ENCODE measurements at places on chromosomes 2 and 18. TPM values are rescaled to one million over a fixed set of nuclear protein-coding genes. Genes with fewer than 3 reads are reported as not detected.

- no peak for DNase-seq
Measured at GRCh38 chr18:32443706-32444215, 26.9 kb downstream of the GAREM1 start.

- no peak for DNase-seq
Measured at GRCh38 chr2:43408407-43409160, 182.2 kb upstream of the ZFP36L2 start.

- no peak for DNase-seq
Measured at GRCh38 chr2:240787521-240788472, 32.2 kb downstream of the KIF1A start.

- DNase-seq, result no peak
Measured at GRCh38 chr2:55916473-55917049, 7.0 kb downstream of the EFEMP1 start.

DNA sequence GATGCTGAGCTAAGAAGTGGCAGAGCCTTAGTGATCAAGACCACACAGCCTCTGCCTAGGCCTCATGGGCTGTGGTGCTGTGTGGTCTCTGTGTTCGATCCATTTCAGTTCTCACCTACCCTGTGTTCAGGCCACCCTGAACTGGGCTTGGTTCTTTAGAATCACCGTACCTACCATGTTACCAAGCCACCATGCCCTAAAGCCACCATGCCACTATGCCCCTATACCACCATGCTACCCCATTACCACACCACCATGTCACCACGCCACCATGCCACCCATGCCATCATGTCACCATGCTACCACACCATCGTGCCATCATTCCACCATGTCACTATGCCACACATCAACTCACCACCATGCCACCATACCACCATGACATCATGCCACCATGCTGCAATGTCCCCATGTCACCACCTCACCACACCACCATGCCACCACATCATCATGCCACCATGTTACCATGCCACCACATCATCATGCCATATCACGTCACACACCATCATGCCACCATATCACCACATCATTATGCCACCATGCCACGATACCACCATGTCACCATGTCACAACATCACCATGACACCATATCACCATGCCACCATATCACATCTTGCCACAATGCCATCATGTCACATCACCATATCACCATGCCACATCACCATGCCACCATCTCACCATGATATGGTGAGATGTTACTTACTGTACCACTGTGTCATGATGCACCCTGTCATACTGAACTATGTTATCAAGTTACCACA is 191.0 kb upstream of the ARL4C start:
- DNase-seq, result no peak

DNA sequence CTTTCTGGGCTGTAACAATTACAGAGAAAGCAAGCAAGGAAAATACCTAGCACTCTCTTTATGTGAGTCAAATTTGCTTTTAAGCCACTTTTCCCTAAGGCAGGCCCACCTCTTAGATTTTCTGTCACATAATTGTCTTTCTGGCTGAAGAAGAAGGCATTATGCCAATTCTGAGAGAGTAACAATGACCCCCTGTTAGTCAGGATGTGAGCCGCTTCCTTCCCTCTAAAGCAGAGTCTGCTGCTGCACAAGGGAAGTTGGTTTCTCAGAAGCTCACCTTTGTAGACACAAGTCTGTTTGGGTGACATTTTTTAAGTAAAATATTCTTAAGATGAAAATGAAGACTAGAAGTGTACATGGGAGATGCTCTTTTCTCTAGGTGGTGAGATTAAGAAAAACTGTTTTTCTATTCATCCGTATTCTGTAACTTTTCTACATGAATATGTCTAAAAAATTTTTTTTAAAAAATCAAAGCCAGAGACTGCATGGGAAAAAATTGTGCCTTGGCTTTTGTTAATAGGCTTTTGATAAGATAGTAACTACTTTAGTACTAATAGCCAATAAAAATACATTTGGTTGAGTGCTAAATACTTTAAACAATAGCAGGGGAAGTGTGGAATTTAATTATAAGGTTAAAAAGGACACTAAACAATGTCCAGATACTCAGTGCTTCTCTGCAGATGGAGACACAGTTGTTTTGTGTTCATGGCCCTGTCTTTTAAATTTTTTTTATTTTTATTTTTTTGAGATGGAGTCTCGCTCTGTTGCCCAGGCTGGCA is 33.4 kb upstream of the VPS54 start:
- DNase-seq, result no peak

GRCh38 chr2:207939342-207940108 is 85.8 kb downstream of the PLEKHM3 start:
- no peak for DNase-seq

UGT1A5 gene
- not detected for total RNA-seq

VAMP5 gene
- total RNA-seq, result 8.9 TPM

FASTKD2 gene
- total RNA-seq, result 38.1 TPM

PLA2R1 gene
- 11.3 TPM for total RNA-seq

UGT1A3 gene
- not detected for total RNA-seq

PKDCC gene
- 48.9 TPM for total RNA-seq

CASP10 gene
- 11.7 TPM for total RNA-seq

KATNAL2 gene
- 6.3 TPM for total RNA-seq

EVX2 gene
- total RNA-seq, result not detected
